ENCODE measurements at places on chromosomes 5 and 9.

- DNase-seq = no peak
Observed at GRCh38 chr5:132836852-132837251, 6.4 kb upstream of the SHROOM1 start.

- DNase-seq = no peak
Observed at GRCh38 chr9:130265431-130266235, at the start of gene HMCN2. HMCN2 (plus strand) TSS chr9:130265760; CDS start chr9:130265879, 119 bp downstream.

GRCh38 chr5:142438573-142438972 is 113.8 kb upstream of the SPRY4 start:
- no peak for DNase-seq

- no peak for DNase-seq
Observed at GRCh38 chr5:80238778-80239679, 16.8 kb downstream of the SERINC5 start.
